Midbrain (tissue), 1 donor: ENCODE measurements at places on chromosomes 3 and 15.
A peak's percentile ranks its signal among the peaks of the same experiment; 100 is the strongest.

- DNase-seq: no peak
Measured at GRCh38 chr15:86903642-86904421, 824.2 kb downstream of the AGBL1 start.

DNA sequence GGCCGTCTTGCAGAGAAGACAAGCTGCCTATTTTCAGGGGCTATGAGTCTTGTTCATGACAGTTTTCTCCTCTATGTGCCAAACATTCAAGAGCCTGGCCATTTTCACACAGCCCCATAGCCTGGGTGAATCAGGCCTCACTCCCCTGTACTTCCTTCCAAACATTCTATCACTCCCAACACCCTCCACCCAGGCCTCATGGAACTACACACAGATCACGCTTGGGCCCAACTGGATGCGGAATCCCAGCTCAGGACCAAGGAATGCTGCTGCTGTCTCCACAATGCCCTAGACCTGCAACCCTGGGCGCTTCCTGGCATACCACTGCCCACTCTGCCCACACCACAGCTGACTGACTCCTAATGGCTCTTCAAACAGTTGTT, 39.4 kb upstream of the PCSK6 start:
- DNase-seq: no peak

DNA sequence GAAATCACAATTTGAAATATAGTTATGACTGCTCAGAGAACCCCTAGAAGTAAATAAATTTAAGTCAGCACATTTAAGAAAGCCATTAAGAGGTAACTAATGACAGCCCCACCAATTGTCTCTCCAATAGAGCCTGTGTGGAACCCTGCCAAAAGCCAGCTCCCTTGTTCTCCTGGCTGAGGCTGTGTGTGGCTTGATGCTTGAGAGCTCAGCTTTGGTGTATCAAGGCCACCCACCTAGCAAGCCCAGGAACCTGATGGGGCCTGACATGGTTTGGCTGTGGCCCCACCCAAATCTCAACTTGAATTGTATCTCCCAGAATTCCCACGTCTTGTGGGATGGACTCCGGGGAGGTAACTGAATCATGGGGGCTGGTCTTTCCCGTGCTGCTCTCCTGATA, 106.9 kb downstream of the LRRN1 start:
- DNase-seq: no peak

DNA sequence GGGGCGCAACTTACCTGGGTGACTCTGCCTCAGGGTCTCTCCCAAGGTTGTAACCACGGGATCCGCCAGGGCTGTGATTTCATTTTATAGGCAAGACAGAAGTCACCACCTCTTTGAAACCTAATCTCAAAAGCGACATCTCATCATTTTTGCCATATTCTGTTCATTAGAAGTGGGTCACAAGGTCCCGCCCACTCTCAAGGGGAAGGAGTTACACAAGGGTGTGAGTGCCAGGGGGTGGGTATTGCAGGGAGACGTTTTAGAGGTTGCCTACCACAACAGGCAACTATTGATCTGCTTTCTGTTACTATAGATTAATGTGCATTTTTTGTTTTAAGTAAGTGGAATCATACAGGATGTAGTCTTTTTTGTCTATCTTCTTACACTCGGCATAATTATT, 56.6 kb upstream of the ADPGK start:
- no peak for DNase-seq

GRCh38 chr3:87090631-87091030, 99.7 kb upstream of the VGLL3 start:
- DNase-seq: no peak

GRCh38 chr3:194139071-194139813, 3.3 kb downstream of the HES1 start:
- no peak for DNase-seq

GRCh38 chr3:69092030-69092516, 7.3 kb downstream of the ARL6IP5 start:
- peak; percentile 58 for DNase-seq

DNA sequence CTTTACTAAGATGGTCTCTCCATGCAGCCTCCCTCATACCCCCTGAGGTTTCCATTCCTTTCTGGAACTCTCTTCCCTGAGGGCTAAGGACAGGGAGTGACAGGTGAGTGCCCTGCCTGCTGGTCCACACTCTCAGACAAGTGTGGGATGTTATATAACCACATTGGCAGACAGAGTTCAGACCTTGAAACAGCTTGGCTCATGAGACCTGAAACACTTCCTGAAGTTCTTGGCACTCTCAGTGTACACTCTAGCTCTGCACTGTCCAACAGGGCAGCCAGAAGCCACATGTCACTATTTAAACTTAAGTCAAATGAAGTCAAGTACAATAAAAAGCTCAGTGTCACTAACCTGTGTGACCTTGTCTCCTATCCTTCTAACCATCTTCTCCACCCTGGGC, 188.5 kb downstream of the ZNF621 start:
- DNase-seq: no peak

- no peak for DNase-seq
Measured at GRCh38 chr3:172892158-172892557, 141.6 kb downstream of the ECT2 start.

DNA sequence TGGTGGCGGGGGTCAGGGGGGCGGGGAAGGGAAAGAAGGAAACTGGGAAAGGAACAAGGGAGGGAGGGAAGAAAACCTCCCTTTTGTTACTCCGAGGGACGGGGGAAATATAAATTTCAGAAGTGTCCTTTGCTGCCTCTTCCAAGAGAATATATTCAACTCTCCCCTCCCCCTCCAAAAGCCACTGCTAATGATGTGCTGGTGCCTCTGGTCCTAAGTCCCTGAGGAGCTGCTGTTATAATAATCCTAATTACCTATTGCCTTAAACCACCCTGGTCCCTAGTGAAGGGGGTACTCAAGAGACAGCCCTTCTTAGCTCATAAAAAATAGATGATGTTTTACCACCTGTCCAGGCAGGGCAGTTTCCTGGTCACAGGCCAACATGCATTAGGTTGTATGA, 118.3 kb upstream of the TRIM42 start:
- DNase-seq: no peak

DNA sequence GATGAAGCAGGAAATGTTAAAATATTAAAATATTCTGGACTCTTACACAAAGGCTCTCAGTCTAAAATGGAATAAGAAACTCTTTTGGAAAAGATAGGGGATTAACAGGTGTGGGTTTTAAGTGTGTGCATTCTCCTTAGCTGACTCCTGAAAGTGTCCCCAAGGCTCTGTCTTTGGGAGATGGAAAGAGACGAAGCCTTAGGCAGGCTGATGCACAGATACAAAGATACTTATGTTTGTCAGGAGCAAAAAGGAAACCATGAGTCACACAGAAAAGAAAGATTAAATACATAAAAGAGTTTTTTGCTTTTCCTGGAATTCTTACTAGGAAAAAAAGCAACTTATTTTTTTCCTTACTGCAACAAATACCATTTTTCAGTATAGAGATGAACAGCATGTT, 23.8 kb upstream of the ABI3BP start:
- DNase-seq: no peak

GRCh38 chr3:174251681-174252080, 607.5 kb upstream of the NAALADL2 start:
- DNase-seq: no peak

DNA sequence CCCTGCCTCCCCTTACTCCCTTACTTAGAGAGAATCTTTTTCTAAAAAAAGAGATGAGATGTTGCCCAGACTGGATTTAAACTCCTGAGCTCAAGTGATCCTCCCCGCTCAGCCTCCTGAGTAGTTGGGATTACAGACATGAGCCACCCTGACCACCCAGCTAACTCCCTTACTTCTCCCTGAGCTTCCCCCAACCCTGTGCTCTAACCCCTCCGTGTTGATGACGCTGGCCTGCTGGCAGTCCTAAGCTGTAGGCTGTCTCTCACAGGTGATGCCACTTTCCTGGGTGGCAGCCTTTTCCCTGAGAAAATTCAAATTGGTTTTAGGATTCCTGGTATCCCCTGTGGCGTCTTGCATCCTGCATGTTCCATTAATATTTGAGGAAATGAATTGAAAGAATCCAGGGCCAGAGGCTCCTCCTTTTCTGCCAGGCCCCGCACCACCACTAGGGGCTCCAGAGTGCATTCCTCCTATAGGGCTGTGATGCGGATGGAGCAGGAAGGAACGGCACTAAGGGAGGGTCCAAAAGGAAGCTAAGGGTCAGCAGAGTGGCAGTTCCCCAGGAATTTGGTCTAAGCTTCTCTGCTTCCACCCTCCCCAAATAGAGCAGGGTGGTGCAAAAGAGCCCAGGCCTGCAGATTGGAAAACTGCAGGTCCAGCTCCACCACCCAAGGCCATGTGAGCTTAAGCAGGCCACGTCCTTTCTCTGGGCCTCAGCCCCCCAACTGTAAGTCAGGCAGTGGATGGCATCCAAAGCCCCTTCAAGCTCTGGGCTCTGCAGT, 101.1 kb downstream of the DAPK2 start:
- DNase-seq: peak; percentile 72

DNA sequence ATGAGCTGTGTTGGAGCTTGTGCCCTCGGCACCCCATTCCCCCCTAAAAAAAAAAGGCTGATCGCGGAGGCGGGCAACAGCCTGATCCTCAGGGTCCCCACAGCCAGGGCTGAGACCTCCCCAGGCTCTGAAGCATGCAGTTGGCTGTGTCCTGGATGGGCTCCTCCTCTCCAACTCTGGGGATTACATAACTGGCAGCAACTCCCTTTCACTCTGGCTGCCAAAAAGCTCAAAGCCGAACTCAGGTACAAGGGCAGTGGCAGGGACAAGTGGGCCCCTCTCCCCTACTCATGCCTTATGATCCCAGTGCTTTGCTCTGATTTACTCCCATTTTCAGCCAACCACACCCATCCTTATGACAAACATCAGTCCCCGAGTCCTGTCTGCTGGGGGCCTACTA, 18.3 kb downstream of the TPRA1 start:
- DNase-seq: peak; percentile 20

DNA sequence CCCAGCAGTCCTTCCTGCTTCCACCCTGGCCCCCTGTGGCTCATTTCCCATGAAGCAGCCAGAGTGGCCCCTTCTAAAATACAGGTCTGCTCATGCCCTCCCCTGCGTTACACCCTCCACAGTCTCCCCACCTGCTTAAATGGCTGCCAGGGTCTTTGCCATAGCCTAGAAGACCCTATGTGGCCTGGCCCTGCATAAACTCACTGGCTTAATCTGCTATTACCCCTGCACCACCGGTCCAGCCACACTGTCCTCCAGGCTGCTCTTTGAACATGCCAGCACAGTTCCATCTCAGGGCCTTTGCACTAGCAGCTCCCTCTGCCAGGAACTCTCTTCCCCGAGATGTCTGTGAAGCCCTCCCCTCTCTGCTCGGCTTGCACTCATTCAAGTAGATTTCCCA, 166.8 kb downstream of the NTRK3 start:
- no peak for DNase-seq

DNA sequence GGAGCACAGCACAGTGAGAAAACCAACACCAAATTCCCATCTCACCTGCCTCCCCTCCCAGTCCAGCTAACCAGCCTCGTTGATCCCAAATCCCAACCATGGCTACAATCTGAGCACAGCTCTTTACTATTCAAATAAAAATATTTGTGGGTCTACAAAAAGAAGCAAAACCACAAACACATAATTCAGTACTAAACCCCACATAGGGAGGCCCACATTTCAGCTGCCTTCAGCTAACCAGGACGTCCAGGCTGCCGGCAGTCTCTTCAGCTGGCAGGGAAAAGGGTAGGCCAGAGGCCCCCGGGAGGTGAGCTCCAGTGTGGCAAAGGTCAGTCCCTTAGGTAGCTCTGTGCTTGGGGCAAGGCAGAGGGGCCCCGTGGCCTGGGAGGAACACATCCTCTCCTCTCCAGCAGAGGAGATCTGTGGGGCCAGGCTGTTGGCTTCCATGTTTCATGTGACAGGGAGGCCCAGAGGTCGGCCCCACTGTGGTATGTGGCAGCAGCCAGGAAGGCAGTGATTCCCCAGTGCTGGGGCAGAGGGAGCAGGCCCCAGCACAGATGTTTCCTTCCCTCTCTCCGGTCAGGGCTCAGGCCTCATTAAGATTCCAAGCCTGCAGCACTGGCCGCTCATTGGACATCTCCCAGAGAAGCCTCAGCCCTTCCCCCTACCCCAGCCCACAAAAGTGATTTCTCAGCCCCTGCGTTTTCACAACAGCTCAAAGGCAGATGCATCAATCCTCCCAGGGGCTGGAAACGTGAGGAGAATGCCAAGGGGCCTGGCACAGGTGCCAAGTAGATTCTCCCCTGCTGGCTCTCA, 381.4 kb downstream of the NTRK3 start:
- peak; percentile 55 for DNase-seq

DNA sequence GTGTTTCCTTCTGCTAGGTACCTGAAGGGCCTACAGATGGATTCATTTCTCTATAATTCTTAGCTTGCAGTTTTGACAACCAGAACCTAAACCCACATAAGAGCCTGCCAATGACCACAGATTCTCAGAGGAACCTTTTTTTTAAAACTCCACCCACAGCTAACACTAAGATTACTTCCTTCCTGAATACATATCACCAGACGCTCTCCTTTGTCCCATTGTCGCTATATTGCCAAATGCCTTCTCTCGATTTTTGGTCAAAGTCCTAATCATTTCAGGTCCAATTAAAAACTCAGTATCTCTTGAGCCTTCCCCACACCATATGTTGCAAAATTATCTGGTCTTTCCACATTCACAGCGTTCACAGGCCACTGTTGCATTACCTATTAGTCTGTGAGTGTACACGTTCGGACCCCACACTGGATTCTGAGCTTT, 12.4 kb downstream of the ZNF710 start:
- DNase-seq: no peak

DNA sequence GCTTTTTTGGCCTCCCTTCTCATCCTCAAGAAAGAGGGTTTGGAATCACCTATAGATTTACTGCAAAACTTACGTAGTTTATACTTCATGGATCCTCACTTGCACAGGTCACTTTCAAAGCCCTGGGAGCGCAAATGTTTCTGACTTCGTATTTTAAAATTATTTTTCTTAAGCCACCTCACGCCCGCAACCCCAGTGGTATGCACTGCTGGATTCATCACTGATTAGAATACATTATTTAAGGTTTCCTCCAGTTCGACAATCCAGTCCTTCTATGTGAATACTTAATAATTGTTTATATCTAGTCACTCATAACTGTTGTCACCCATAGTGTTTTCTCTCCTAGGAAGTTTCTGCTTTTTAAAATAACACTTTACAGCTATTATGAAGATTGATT, 339.9 kb downstream of the CHL1 start:
- no peak for DNase-seq

DNA sequence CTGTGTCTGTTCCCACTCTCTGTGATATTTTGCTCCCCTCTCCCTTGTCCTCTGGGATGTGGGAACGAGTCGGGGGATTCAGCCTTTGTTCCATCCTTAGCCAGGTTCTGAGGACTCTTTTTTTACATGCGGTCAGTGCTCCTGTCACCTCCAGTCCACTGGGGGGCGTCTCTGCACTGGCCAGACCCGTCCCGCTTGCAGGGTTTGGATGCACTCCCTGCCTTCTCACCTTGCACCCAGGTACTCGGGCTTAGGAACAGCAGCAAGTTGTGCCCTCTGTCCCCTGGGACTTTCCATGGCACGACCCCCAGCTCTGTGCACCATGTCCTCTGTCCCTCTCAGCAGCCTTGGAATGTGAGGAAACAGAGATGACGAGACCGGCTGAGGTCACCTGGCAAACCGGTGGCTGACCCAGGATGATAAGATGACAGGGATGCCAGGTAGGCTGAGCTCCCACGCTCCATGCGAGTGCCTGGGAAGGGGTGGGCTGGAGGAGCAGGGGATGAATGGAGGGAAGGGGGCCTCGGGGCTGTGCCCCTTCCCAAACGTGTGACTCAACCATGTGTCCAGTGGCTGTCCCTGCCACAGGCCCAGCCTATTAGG, 27.3 kb upstream of the FGD5 start:
- DNase-seq: no peak
